ENCODE measurements at places on chromosomes 7 and 10.

DNA sequence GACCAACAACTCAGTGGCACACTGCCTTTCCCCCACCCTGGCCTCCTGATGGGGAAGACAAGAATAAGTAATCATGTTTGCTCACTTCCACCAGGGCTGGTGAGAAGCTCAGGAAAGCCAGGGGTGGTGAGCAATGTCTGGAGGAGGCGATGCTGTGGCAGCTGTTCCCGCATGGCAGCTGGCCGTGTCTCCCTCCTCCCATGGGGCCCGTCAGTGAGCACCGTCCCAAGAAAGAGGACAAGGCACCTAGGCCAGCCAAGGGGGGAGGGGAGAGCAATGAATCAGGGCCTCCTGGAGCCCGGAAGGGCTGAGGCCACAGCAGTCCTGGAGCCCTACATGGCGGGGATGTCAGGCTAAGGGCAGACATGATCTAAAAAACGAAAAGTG lies 69.2 kb upstream of the INSIG1 start:
- DNase-seq: no peak

DNA sequence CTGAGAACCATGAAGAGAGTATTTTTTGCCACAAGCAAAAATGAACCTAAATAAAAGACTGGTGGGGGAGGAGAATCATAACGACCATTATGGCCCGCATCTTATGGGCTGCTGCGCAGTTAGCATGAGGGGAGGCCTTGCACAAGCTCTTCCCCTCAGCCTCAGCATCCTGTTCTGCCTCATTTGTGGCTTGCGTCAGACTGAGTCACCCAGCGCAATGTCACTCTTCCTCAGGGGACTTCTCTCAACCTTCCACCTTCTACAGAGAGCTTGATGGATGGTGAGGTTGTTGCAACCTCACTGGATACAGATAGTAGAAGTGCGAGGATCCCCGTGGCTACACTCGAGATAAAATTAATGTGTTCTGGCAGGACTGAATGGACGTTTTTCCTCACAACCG lies 16.8 kb upstream of the GPR15LG start:
- no peak for DNase-seq

DNA sequence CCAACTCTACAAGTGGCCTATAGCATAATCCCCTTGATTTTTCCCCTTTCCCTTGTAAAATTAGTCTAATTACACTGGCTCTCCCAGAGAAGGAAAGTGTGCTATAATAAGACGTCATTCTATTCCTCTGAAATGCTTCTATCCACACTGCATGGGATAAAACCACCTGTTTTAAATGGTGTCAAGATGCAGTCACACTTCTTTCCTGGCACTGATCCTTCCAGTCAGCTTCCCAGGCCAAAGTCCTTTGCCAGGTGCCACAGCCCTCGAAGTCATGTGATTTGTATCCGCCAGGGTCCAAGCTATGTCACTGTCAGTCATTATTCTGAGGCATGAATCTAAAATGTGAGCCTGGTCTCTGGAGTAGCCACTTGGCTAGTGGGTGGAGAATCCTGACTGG lies 169.0 kb upstream of the KIAA1217 start:
- no peak for DNase-seq

- DNase-seq: no peak
Measured at GRCh38 chr7:28497009-28497408, 84.7 kb downstream of the CREB5 start.

- no peak for DNase-seq
Measured at GRCh38 chr10:35895331-35895730, 253.2 kb upstream of the FZD8 start.

DNA sequence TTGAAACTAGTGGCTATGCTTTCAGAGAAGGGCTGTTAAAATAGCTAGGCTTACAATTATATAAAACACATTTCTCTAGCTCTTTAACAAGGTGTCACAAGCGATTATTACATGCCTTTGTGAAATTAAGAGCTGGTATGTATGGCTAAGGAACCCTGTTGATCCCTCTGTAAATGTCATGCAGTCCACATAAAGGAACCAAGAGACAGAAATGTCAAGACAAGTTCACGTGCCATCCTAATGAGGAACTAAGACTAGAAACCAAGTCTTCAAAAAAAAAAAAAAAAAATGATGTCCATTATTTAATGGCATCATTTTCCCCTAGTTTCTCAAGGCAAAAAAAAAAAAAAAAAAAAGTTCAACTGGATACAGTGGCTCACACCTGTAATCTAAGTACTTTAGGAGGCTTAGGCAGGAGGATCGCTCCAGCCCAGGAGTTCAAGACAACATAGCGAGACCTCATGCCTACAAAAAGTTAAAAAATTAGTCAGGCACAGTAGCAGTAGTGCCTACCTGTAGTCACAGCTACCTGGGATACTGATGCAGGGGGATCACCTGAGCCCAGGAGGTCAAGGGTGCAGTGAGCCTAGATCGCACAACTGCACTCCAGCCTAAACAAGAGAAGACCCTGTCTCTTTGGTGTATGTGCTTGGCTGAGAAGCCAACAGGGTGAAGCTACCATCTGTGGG lies 63.4 kb downstream of the SRPK2 start:
- DNase-seq: no peak

- DNase-seq: no peak
Measured at GRCh38 chr7:64997927-64998391, 7.1 kb upstream of the ZNF117 start.

DNA sequence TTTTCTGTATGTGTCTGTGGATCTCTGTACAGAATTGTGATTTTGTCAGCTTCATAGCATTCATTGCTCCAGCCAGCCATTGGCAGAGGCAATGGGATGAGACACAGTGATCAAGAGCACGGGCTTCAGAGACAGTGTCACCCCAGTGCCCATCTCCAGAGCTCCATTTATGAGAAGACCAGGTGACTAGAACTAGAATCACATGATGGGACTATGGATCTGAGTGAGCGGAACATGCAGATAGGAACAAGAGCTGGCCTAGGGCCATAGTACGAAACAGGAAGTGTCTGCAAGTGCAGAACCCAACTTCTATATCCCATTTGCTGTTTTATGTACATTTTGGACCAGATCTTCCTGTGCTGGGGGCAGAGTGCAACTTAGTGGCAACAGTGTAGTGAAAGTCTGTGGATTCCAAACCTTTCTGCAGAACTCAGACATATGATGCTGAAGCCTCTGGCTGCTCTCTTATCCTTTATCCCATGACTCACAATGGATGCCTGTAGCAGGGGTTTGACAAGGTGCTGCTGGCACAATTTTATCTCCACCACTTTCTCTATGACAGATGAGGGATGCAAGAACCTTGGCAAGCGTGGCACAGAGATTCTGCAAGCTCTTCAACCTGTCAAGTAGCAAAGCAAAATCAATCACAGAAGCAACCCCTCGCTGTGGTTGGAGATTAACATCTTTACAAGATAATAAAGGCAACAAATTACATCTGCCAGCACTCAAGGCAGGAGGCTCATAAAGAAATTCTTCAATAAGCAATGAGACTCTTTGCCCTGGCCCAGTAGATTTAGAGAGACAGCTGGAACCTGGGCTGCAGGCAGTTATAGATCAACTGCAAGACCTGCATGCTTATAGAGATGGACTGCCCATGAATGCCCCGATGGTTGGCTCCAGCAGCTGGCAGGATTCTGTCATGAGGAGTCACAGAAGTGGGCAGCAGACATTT lies 681.3 kb downstream of the TNS3 start:
- no peak for DNase-seq

Data from hypothalamus (tissue), 51 donors.